ENCODE measurements at places on chromosomes 4 and X. TPM values are rescaled to one million over a fixed set of nuclear protein-coding genes. Genes with fewer than 3 reads are reported as not detected.

- no peak for DNase-seq
These were observed 20.3 kb upstream of the PAPSS1 start for GRCh38 chr4:107740381-107740780.

Gene GAGE12H
- not detected for total RNA-seq

GRCh38 chr4:26369581-26369980 is 48.8 kb downstream of the RBPJ start:
- no peak for DNase-seq

Gene SLC10A6
- total RNA-seq: 0.37 TPM

Gene PAGE1
- total RNA-seq: not detected

Gene DCAF12L2
- total RNA-seq: 0.09 TPM

Gene CTSO
- 10.6 TPM for total RNA-seq

All from heart right ventricle (tissue), 16 donors.